ENCODE measurements at places on chromosomes 4 and X. TPM values are rescaled to one million over a fixed set of nuclear protein-coding genes. Genes with fewer than 3 reads are reported as not detected.

The MCF2 gene
- 0.34 TPM for total RNA-seq

The ETFDH gene
- 25.3 TPM for total RNA-seq

The GPR173 gene
- 0.07 TPM for total RNA-seq

The TRAM1L1 gene
- 1.3 TPM for total RNA-seq

The SPIN2A gene
- under 0.01 TPM for total RNA-seq

The ARSJ gene
- total RNA-seq = 31.0 TPM

The PABPC5 gene
- not detected for total RNA-seq

The ETDB gene
- not detected for total RNA-seq

The SLC9B1 gene
- 0.14 TPM for total RNA-seq

The ALB gene
- 0.28 TPM for total RNA-seq

The ETNPPL gene
- total RNA-seq = not detected

The AFM gene
- total RNA-seq = not detected
